Endothelial cell (in vitro differentiated cells): ENCODE measurements at places on chromosomes 1 and 21.

GRCh38 chr1:225881081-225881958 is 860 bp downstream of the TMEM63A start:
- DNase-seq: no peak

DNA sequence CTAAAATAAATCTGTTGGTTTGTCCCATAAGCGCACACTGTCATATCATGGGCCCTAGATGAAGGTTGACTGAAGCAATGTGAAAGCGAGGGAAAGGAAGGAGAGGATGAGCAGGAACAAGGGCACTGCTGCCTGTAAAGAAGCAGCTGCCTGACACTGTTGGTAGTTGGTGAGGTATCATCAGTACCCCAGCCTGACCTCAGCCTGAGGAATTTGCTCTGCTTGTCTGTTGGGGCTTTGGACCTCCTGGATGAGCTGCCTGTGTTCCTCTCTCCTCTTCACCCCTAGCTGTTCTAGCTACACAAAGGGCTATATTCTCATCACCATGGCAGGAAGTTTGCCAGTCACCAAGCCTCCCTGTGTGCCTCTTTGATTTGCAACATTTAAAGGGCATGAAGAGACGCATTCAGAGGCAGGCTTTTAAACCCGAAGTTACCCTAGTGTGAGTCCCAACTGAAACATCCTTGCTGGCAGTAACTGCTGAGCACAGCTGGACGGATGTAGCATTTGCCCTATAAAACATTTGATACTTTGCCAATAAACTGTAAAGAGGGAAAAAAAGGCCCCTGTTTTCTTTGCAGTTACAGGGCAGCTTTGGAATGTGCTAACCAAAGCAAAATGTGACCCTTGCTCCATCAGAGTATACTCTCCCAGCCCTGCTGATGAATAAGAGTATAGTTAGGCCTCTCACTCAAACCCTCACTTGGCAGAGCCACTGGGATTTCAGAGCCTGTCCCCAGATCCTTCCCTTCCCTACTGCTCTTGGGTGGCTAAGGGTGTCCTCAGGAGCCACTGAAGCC is 22.2 kb upstream of the SPATA6 start:
- DNase-seq: no peak

DNA sequence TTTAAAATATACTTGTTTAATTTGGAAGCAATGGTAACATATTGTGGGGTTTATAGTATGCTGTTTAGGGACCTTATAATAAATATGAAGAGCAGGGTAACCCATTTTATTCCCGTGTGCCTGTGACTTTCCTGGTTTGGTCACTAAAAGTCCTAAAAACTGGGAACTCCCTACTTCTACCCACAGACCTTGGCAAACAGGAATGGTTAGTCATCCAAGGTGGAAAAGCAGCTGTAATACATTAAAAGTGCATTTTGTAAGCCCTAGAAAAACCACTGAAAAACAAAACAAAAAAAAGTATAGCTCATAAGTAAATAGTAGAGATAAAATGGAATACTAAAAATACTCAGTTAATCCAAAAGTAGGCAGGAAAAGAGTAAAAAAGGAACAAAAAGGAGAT is 538.9 kb downstream of the LMO4 start:
- DNase-seq: no peak

DNA sequence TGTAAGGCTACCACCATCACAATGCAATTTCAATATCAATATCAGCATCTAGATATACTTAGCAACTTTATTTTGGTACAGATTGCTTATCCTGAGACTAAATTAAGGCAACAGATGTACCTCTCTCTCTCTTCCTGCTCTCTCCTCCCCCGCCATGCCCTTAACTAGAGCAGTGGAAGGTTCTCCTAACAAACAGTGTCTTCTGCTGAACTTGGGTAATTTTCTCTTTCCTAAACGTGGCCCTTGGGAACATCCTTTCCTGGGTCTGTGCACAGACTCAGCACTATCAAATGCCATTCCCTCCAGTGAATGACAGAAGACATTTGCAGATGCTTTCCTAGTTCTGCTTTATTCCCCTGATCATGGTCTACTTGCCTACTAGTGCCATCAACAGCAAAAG is 85.6 kb upstream of the TTC39A start:
- no peak for DNase-seq

DNA sequence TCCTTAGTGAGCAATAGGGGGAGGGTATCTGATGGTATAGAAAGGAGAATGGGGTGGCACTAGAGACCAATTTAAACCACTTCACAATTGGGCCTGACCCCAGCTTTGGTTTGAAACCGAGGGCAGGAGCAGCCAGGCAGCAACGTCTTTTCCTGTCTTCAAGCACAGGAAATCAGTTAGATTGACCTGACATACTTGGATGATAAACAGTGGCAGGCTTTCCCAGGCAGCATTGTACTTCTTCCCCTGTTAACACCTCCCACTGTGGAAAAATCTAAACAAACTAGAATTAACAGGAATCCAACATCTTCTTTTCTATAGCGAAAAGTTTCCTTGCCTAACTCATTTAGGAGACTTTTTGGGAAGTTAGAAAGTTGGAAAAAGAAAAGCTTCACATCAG is 40.6 kb downstream of the SELL start:
- DNase-seq: no peak

GRCh38 chr1:184595596-184595995 is 159.1 kb downstream of the EDEM3 start:
- no peak for DNase-seq

DNA sequence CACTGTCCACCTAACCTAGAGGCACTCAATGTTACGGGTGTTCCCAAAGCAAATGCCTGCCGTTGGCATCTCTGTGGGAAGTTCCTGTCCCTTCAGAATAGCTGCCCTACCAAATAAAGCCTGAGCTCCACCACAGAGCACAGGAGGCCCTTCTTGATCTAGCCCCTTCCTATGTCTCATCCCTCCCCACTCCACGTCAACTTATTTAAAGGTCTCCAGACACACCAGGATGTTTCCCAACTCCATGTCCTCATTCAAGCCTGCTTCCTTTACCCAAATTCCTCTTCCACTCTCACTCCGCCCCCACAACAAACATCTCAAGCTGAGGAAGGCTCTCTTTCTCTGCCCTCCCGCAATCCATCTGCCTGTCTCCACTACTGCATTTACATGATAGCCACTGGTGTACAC is 87.7 kb downstream of the TGFBR3 start:
- DNase-seq: no peak
